ENCODE measurements at places on chromosomes 5 and 9.

GRCh38 chr5:14212838-14213237 is 69.7 kb downstream of the TRIO start:
- DNase-seq, result no peak

DNA sequence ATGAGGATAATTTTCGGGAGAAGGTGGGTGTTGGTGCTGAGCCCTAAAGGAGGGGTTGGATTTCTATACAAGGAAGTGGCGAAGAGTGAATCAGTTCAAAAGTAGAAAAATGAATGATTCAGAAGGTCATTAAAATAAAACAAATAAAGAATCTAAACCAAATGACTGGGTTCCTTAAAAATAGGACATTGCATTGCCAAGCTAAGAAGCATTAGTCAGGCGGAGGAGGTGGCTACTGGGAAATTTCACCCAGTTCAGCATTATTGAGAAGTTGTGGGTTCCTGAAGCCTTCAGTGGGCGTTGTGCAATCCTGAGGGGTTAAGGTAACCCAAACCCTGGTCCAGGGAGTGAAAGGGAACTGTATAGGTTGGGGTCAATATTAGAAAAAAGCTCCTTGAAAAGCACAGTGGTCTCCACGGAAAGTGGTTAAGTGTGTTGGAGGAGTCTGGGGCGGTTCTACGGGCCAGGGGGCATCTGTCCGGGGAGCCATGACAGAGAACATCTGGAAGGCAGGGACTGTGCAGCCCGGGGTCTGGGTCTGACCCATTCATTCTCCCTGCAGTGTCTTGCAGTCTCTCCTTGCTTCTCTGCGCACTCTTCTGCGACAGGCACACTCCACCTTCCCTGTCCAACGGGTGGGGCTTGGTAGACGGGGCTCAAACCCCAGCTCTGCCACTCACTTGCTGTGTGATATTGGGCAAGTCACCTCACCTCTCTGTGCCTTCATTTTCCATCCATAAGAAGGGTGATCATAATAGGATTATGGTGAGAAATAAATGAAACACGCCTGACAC is 27.6 kb upstream of the DUSP1 start:
- DNase-seq, result no peak

DNA sequence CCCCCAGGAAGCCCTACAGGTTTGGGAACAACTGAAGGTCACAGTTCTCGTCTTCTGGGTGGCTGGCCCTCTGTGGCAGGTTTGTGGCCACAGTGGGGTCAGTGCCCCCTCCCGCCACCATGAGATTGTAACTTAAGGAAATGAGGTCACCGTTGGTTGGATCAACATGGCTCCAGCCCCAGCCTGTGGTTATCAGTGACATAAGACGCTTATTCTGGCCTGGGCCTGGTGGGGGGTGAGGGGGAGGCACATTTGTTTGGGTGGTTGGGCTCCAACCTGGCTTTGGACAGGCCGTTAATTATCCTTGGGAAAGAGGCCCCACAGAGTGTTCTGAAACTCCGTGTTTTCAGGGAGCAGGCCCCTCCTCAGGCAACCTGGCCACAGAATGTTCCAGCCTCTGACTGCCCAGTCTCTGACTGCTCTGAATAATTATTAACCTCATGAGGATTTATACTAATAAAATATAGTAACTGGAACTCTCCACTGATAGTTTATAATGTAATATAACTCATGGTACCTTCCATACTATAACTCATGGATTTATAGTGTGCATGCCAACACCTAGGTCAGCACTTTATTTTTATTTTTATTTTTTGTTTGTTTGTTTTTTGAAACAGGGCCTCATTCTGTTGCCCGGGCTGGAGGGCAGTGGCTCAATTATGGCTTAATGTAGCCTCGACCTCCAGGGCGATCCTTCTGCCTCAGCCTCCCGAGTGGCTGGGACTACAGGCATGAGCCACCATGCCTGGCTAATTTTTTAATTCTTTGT is 58.0 kb upstream of the RPL26L1 start:
- DNase-seq, result no peak

DNA sequence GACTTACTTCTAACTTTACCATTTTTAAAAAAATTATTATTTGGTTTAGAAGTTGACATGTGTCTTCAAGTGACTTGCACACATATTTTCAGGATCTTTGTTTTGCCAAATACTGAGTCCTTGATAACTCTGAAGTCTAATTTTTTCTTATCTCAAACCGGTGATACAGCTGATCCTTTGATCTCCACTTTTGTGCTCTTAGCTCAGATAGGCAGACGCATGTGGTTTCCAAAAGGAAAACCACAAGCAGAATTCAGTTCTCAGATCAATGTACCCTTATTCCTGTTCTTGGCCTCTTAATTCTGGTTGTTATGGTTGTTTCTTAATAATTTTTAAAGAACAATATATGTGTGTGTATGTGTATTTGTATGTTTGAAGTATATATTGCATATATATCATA is 238.3 kb upstream of the EDIL3 start:
- no peak for DNase-seq

DNA sequence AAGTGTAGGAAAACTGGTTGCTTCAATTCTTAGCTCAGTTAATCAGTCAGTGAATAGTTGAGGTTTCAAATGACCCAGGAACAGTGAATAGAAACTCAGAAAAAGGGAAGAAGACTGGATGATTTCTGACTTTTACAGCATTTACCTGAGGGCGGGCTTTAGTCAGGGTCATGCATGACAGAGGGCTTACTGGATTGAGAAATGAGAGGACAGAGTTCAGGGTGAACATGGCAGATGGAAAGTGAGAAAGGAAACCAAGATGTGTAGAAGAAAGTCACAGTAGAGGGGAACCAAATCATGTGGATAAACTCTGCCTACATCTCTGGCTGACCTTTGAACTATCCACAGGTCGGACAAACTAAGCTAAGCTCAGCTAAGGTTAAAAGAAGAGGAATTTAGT is 596.0 kb downstream of the SEMA5A start:
- no peak for DNase-seq

All from activated T-helper 9 cell treated with anti-CD3 and anti-CD28 coated beads, Interleukin-2, amount 50 U/mL, for 16 hours (primary cell).